ENCODE measurements at places on chromosomes 7 and 10.

DNA sequence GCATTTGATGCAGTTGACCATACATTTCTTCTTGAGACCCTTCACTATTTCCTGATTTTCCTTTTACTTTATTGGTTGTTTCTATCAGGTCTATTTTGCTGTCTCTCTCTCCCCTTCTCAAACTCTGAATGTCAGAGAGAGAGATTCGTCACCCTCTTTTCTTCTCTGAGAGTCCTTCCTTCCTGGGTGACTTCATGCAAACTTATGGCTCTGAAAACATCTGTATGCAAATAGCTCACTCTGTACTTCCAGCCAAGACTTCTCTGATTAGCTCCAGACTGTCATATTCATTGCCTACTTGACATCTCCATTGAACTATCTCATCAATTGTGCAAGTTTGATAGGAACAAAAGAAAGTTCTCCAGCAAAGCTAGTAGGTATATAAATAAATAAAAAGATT is 191.7 kb upstream of the KLF6 start:
- no peak for DNase-seq

- DNase-seq = no peak
Observed at GRCh38 chr10:31935678-31936077, 7.0 kb upstream of the ARHGAP12 start.

GRCh38 chr10:34470307-34470706 is 344.8 kb downstream of the PARD3 start:
- DNase-seq = no peak

DNA sequence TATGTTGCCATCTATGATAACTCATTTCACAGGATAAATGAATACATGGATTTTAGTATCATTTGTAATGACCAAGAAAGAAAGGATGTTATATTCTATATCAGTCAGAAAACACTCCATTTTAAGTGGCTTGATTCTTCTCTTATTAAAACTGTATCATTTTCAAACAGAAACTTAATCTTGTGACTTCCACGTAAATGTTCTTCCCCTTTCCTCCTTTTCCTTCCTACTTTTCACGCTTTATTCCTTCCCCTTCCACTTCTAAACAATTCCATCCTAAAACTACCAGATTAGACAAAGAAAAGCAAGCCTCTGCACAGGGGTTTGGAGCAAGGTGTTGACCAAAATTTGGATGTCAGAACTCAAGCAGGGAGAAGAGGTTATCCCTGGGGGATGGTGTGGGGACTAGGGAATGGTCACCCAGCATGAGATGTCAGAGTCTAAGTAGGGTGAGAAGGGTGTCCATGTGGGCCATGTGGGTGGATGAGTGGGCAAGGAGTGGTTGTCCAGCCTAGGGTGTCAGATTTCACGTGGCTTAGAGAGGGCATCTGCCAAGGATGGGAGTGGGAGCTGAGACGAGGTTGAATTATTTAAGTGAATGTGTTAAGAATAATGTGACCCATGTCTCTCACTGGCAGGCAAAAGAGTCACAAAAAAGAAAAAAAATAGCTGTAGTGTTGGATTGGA is 5.0 kb upstream of the GSAP start:
- DNase-seq = no peak

DNA sequence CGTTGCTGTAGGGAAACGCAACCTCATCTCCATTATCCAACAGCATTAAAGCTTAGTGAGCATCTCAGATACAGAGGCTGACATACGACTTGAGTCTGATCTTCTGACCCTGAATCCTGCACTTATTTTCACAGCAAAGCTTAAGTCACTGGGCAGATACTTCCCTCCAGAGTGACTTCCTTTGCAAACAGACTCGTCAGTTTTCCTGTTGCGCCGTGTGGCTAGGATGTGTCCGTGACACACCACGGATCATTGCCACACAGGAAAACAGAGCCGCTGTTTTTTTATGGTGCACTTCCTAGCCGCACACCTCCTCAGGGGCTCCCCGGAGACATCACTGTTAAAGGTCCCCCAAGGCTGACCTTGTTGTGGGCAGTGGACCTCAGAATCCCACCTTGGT is 94.9 kb upstream of the MKI67 start:
- no peak for DNase-seq

DNA sequence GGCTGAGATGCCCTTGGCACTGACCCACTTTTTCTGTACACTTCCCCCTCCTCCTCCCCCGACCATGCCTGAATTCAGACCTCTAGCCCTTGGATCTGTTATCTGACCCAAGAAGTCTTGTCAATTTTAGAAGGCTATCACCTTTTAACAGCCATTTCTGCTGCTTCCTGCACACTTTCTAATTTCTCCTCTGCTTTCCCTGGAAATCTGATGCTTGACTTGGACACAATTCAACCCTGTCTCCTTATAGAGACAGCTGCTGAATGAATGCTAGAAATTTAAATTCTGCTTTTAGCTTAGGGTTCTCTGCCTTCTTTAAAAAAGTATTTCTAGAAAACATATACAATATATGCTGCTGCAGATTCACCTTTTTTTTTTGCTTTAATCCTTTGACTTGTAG is 417.9 kb upstream of the KLF6 start:
- DNase-seq = no peak

GRCh38 chr7:125504848-125505247 is 575.2 kb upstream of the POT1 start:
- no peak for DNase-seq

DNA sequence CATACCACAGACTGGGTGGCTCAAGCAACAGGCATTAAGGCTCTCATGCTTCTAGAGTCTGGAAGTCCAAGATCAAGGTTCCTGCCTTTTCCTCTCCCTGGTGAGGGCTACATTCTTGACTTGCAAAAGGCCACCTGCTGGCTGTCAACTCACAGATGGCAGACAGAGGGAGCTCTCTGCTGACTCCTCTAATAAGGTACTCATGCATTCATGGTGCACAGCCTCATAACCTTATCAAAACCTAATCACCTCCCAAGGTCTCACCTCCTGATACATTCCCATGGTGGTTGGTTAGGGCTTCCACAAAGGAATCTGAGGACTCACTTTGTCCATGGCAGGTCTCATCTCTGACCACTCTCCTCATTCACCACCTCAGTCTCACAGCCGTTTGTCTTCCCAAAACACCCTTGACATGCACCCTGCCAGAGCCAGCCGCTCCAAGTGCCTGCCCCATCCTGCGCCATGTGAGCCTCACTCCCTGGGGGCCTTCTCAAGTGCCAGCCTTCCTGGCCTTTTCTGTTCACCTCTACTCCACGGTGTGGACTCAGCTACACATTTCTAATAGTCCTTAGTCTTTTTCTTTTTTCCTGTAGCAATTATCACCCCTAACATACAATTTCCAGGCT is 400.3 kb upstream of the ADARB2 start:
- peak; percentile 6 for DNase-seq

Measured in activated CD4-positive, alpha-beta T cell treated with anti-CD3 and anti-CD28 coated beads, Interleukin-2, amount 50 U/mL, for 48 hours (primary cell).